ENCODE measurements at places on chromosomes 3 and 15.

DNA sequence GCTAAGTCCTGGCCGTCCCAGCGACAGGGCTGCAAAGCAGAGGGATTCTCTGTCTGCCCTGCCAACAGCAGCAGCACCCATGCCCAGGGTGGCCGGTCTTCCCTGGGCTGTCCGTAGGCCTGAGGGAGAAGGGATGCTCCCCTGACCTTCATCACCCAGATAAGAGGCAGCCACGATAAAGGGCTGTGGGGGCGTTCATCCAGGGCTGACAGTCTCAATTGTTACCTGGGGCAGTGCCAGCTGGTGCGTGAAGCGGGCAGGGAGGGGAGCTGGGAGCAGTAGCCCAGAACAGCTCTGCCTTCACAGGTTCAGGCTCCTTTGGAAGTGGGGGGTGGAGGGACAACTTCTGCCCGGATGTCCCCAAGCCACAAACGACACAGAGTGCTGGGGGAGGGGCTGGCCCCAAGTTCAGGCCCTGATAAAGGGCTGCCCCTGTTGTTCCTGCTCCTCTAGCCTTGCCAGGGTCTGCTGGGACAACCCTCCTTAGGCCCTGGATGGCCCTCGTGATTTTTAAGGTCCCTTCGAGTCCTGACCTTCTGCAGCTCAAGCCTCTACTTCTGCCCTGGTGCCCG is 94.7 kb downstream of the RAB11A start:
- no peak for DNase-seq

DNA sequence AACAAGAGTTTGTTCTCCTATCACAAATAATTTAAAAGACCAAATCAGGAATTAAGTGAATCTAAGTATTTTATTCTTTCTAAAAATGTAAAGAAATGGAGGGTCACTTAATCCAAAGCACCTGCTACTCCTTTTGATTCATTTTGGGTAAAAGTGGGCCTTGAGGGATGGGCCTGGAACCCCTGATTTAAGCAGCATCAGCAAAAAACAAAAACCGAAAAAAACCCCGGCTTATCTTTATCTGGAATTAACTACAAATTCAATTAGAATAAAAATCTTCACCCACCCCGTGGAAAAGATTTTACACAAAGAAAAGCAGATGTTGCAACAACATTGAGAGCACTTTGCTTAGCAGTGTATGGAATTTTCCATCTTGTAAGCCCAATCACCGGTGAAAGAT is 1018.2 kb downstream of the MCTP2 start:
- no peak for DNase-seq

GRCh38 chr15:34682674-34683073 is 72.1 kb downstream of the GJD2 start:
- DNase-seq: no peak

DNA sequence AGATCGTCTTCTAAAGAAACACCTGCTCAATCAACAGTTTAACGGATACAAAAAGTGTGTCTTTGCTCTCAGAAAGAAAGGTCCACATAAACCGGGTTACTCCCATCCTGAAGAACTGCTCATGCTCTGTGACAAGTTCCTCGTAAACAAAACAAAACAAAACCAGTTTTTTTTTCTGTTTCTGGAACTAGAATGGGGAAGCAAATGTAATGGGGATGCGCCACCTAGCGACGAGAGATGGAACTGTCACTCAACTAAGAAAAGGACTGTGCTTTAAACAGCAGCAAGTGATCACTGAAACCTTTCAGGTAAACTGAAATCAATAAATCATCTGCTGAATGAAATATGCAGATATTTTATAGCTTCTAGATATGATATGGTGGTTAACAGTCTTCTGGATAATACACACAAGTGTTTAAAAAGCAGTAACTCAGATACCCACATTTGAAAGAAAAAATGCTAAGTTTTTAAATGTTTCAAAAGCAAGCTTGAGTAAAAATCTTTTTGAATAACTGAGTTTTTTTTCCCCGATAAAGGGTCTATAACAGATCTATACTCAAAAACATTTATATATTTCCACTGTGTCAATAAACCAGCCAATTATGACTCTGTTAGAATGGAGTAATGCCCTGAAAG is 10.9 kb downstream of the TM2D3 start:
- peak; percentile 54 for DNase-seq

GRCh38 chr15:28913171-28913765 is 27.5 kb downstream of the APBA2 start:
- no peak for DNase-seq

DNA sequence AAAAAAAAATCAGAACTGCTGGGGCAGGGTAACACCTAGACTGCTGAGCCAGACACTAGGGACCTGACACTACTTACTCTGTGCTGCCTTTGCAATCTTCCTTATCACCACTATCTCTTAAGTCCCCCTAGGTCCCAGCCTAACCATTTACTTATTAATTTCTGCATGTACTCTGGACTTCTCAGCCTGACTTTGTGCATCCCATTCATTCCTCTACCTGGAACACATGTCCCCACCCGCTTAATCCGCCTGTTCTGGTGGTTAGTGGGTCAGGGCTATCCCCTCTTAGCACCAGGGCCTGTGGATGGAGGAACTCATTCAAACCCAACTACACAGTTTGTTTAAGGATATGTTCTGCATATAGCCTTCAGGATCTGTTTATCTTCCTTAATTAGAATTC is 5.0 kb upstream of the CACNA1D start:
- DNase-seq: no peak

GRCh38 chr15:25619761-25620160 is 180.9 kb upstream of the UBE3A start:
- DNase-seq: no peak

DNA sequence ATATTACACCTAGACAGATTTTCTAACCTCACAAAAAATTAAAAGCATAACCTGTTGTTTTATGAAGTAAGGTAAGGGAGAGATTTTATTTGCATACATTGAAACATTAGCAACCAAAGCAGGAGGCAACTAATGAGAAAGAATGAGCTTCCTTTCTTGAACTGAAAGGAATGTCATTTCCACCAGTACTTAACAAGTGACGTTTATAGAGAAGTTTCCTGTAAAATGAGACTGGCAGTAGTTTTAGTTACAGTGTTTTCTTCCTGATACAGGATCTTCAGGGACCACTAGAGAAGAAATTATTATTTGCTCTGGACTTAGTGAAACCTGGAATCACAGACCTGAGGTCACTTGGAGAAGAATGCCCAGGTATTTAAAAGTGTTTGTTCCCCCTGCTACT is 27.4 kb upstream of the FRMD5 start:
- DNase-seq: no peak

DNA sequence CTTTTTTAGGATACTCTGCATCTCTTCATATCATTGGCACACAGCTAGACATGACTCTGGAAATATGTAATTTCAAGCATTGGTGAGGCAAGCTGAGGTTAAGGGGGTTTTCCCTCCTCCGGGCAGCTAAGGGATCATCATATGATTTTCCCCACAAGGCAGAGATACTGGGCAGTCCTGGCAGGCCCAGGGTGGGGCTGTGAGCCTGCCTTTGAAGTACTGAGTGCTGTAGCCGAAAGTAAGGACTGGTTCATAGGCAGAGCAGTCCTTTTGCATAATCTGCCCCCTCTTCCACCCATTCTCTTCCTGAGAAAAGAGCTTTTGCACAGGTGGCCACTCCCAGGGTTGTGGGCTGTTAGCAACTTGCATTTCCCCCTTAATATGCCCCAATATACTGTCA is 168.8 kb upstream of the MANF start:
- DNase-seq: no peak

DNA sequence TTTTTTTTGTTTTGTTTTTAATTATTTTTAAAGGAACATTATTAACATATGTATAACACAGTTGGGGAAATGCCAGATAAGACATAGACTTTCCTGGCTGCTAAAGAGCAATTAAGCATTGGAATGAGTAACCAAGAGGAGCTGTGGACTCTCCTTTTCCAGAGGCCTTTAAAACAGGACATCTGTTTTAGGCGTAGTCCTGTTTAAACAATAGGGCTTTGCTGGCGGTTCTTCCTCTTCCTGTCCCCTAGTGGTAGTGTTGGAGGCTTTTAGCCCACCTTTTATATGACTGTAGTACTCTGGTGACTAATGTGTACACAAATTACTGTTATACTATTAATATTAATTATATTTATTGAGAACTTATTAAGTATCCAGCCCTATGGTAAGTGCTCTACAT is 81.9 kb downstream of the PPARG start:
- no peak for DNase-seq

GRCh38 chr15:85063522-85064079 is 81.9 kb downstream of the PDE8A start:
- DNase-seq: no peak

DNA sequence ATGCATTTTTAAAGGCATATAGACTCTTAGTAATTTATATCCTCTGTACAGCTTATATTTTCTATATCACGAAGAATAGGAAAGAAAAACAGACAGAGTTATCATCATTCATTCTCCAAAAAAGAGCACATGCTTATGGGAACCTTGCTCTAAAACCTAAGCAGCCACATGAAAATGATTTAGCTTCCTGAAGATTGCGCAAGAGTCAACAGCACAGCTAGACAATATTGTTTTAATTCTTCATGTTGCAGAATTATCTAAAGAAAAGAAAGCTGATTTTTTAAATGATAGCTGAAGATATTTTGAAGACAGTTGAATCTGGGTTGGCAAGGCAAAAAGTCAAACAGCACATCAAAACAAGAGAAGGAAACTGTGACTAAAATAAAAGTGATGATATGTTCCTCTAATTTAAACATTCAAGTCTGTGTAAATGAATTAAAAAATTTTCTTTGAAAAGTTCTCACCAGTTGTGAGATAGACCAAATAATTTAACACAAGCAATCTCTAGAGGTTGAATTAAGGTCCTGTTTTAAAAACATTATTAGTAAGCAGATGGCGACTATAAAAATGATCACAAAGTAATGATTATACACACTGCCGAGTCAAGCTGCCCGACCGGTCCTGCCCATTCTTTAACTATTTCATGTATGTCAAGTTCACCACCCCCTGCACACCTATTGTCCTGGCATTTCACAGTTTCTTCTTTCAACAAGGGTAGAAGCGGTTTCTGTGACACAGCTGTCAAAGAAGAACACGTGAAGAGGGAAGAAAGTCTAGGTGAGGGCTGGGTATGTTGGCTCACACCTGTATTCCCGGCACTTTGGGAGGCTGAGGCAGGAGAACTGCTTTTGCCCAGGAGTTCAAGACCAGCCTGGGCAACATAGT is 74.2 kb upstream of the BHLHE40 start:
- DNase-seq: peak; percentile 24

- DNase-seq: no peak
These were observed 12.5 kb downstream of the PATL2 start for GRCh38 chr15:44698641-44699040.

DNA sequence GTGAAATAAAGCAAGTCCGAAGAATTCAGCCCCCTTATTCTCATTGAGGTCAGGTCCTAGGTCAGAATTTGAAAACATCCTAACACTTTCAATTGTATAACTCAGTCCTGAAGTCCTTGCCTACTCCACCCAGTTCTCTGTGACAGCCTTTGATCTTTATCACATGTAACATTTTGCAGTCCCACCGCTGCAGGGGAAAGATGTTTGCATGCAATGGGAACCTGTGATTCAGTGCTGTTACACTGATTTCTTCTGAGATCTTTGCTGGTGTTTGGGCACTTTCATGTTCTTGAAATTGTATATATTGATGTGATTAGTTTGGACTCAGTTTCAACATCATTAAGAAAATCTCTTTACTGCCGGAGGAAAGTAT is 18.0 kb upstream of the SECISBP2L start:
- no peak for DNase-seq

DNA sequence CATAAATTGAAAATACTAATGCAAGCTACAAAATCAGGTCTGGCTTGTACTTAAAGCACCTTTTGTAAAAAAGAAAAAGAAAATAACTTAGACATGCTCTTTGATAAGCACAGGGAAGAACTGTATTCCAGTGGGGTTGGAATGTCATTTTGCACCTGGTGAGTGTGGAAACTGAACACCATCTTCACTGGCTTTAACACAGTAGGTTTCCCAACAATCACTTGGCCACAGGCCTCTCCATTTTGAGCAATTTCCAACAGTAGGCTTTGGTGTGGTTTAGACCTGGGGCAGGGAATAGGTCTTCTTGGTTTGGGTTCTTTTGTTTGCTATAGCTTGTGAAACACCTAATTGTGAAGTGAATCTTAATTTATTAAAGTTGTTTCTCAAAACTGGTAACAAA is 18.9 kb downstream of the PDZRN3 start:
- no peak for DNase-seq

GRCh38 chr15:70870051-70870450 is 16.1 kb upstream of the LARP6 start:
- no peak for DNase-seq

Measured in immature natural killer cell (primary cell).